Inflammatory macrophage treated with lipopolysaccharide for 4 hours (primary cell): ENCODE measurements at places on chromosomes 1 and 21.

DNA sequence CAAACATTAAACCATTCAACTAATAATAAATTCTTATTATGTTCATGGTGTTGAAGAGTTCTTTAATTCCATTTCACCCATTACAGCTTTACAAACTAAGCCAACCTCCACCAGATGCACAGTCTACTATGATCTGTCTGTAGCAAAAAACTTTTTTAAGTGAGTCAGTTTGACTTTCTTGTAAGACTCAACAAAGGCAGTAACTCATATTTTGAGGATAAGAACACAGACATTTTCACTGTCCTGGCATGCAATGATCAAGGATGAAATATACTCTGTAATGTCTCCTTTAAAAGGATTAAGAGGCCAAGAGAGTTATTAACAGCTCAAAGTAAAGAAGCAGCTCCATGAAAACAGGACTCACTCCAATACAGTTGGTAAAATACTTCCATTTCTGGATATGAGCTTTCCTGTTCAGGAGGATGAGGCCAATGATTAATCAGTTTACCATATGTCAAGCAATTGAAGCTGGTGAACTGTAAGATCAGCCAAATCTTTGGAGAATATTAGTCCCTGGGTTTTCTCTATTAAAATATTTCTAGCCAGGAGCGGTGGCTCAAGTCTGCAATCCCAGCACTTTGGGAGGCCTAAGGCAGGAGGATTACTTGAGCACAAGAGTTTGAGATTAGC, 20.6 kb downstream of the XKR8 start:
- DNase-seq: no peak

GRCh38 chr1:145711213-145711651, 4.1 kb upstream of the PDZK1 start:
- no peak for DNase-seq

GRCh38 chr1:229637746-229638145, 11.7 kb downstream of the URB2 start:
- DNase-seq: no peak

- DNase-seq: no peak
These were observed 5.8 kb downstream of the KIAA1614 start for GRCh38 chr1:180918519-180918918.

- no peak for DNase-seq
These were observed 79.1 kb downstream of the CTH start for GRCh38 chr1:70490153-70490552.

- no peak for DNase-seq
These were observed 67.2 kb downstream of the SCCPDH start for GRCh38 chr1:246791303-246791918.

DNA sequence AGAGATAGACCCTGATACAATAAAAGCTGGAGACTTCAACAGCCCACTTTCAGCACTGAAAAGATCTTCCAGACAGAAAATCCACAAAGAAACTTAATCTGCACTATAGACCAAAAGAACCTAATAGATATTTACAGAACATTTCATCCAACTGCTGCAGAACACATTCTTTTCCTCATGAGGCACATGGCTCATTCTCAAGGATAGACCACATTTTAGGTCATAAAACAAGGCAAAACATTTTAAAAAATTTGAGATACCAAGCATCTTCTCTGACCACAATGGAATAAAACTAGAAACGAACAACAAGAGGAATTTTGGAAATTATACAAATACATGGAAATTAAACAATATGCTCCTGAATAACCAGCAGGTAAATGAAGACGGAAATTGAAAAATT, 15.0 kb upstream of the IL20 start:
- no peak for DNase-seq

DNA sequence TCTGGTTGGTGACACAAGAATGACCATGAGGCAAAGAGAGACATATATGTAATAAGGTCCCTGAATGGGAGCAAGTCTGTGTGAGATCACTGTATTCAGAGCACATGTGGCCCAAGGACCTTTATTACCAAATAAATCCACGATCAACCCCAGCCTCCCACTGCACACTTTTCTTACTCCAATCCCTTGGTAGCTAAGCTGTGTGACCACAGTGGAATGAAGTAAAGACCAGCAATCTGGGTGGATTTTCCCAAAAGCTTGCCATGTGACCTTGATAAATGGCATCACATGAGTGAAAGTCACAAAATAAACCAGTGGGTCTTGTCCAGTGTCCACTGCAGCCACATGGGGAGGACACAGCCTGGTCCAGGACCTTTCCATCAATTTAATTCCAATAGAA, 36.7 kb upstream of the TLR5 start:
- DNase-seq: peak; percentile 82
